ENCODE measurements at places on chromosomes 12 and 14.

- DNase-seq: no peak
These were observed 1090.6 kb downstream of the GALC start for GRCh38 chr14:86902176-86902950.

DNA sequence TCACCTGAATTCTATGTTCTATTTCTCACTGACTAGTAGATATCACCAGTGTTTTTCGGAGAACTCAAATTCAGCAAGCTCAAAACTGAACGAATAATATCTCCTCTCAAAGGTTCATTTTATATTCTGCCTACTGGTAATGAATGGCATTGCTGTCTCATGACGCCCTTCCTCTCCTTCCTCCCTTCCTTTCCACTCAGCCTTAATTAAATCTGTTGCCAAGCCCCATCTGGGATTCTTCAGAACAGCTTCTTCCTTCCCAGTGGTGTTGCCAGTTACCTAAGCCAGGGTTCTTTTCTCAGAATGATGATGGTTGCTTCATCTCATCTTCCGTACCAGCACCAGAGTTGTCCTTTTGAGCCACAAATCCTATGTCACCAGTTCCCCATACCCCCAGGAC, 143.2 kb downstream of the SYNE2 start:
- no peak for DNase-seq

- no peak for DNase-seq
These were observed 21.1 kb downstream of the ENTPD5 start for GRCh38 chr14:73997944-73998447.

DNA sequence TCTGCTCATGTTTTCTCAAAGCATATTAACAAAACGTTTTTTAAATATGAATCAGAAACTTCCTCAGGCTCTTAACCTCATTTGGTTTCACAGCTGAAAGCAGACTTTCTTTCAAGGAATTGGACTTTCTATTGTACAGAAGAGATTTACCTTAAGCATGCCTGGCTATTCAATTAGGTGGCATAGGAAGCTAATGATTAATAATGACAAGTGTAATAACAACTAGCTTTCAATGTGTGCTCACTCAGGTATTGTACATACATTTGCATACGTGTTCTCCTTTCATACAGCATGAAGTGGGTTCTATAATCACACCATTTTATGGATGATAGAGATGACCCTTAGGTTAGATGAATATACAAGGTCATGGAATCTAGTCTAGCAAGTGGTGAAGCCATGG, 115.7 kb downstream of the ANO6 start:
- DNase-seq: no peak

GRCh38 chr14:104800771-104801519, at the start of gene ZBTB42:
Gene ZBTB42 (plus strand): TSS chr14:104801101. CDS start chr14:104801198, 97 bp downstream.
- DNase-seq: peak; percentile 58

- no peak for DNase-seq
These were observed 55.2 kb downstream of the TMCC3 start for GRCh38 chr12:94595152-94595551.

- DNase-seq: no peak
These were observed 690.3 kb downstream of the AACS start for GRCh38 chr12:125755512-125755911.

DNA sequence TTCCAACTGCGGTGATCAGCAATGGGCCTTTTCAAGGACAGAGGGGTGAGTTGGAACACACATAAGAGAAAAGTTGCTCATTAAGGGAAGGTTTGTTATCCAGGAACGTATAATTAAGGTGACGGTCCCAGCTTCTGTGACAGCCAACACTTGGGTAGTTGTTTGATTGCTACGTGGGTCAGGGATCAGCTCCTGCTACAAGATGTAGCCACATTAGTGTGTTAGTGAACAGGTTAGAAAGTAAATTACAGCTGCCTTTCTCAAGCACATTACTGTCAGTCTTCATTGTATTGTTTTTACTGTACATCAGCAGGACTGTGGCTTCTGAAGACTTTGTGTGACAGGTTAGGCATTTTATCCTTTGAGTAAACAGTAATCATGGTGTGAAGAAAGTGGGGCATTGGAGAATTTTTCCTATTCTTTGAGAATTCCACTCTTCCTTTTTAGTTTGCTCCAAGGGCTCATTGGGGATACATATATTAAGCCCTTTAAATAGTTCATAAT, 230.5 kb downstream of the EGLN3 start:
- DNase-seq: no peak

- no peak for DNase-seq
These were observed 585.7 kb upstream of the TMEM132C start for GRCh38 chr12:127681151-127681754.

DNA sequence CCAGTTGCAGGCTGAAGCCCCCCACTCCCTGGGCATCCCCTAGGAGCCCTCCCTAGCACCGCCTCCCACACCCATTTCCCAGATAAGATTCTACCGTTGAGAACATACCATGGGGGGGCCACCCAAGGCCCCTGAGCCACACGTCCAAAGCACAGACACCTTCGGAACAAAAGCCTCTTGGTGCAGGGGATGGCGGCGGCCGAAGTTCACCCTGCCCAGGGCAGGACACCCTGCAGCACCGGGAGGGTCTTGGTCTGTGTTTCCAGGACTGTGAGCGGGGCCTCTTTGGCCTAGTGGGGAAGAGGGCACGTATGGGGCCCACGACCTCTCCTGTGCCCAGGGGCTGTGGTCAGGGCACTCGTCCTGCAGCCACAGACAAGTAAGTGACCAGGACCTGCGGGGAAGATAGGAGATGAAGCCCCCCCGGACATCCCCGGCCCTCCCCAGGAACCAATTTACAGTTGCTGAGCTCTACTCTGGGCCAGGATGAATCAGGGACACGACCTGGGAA, 154.3 kb upstream of the C14orf180 start:
- no peak for DNase-seq

DNA sequence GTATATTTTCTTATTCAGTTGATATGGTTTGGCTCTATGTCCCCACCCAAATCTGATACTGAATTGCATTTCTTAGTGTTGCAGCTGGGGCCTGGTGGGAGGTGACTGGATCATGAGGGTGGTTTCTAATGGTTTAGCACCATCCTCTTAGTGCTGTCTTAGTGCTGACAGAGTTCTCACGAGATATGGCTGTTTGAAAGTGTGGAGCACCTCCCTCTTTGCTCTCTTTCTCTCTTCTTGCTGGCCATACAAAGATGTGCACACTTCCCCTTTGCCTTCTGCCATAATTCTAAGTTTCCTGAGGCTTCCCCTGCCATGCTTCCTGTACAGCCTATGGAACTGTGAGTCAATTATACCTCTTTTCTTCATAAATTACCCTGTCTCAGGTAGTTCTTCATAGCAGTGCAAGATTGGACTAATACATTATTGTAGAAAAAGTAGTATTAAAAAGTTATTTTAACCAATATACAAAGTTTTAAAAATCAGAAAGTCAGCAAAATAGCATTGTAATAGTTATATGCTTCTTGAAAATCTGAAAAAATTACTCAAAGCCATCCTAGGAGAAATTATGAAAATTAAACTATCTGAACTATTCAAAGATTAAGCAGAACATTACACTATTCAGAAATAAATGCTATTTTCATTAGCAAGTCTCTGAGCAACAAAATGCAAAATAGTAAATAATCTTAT, 84.1 kb downstream of the PPP1R12A start:
- no peak for DNase-seq

GRCh38 chr12:69007101-69007854, 74.3 kb upstream of the CPM start:
- DNase-seq: no peak

DNA sequence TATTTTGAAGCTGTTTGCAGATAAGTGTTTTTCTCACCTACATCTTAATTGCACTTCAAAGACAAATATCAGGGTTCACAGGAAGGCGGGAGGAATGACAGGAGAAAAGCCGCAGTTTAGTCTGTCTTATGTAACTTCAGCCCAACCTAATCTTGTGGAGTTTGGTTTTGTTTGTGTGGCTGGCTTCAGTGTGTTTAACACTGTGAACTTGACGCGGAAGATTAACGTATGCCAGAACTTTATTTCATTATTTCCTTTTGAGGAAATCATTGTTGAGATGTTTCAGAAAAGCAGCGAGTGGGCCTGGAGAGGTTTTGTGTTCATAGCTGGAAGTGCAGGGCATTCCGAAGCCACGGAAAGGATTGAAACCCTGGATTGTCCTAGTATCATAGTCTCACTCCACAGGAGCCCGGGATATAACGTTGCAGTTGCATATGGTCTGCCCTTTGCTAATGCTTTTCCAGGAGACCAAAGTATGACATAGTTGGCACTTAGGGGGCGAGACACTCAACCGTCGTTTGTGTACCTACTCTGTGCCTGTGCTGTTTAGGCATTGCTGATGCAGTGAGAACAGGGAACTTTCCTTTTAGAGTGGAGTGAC, 2.0 kb downstream of the PELI2 start:
- no peak for DNase-seq

DNA sequence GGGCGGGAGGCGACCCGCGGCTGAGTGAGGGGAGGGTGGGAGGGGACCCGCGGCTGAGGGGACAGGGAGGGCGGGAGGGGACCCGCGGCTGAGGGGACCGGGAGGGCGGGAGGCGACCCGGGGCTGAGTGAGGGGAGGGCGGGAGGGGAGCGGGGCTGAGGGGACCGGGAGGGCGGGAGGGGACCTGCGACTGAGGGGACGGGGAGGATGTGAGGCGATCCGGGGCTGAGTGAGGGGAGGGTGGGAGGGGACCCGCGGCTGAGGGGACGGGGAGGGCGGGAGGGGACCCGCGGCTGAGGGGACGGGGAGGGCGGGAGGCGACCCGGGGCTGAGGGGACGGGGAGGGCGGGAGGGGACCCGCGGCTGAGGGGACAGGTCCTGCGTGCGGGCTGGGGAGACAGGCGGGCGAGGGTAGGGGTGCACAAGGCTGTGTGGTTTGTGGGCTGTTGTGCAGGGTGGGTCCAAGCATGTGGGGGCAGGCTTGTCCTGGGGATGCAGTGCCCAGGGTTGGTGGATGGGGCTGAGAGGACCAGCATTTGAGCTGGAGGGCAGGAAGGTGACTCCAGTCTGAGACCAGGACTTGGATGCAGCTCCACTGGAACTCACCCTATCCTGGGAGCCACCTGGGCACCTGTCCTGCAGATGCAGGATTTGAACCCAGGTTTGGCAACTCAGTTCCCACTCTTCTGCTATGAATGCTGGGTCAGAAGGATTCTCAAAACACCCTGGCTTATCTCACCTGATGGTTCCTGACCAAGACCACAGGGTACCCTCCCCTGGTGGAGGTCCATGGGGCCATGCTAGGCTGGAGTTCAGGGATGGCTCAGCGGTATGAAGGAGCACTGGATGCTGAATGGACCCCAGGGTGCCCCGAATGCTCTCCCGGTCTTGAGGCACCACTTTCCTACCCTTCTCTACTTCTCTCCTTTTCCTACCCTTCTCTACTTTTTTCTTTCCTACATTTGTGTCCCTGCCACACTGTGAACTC, 9.4 kb downstream of the PLD4 start:
- no peak for DNase-seq

- DNase-seq: no peak
These were observed 33.5 kb upstream of the C14orf180 start for GRCh38 chr14:104545942-104546501.

DNA sequence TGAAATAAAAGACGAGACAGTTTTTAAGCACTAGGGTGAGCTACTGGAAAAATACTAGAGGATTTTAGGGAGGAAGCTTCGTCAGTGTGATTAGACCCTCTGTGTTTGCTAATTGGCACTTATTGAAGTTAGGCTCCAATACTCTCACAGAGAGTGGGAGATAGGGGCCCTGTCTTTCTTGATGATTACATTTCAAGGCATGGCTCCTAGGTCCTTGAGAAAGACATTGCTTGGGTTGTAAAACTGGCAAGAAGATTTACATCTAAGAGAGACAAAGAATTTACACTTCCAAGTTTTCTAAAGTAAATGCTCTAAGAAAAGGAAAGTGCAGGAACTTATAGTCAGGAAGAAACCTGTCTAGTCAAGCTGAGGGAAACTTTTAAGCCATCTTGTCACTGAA, 183.2 kb downstream of the C12orf50 start:
- DNase-seq: no peak

DNA sequence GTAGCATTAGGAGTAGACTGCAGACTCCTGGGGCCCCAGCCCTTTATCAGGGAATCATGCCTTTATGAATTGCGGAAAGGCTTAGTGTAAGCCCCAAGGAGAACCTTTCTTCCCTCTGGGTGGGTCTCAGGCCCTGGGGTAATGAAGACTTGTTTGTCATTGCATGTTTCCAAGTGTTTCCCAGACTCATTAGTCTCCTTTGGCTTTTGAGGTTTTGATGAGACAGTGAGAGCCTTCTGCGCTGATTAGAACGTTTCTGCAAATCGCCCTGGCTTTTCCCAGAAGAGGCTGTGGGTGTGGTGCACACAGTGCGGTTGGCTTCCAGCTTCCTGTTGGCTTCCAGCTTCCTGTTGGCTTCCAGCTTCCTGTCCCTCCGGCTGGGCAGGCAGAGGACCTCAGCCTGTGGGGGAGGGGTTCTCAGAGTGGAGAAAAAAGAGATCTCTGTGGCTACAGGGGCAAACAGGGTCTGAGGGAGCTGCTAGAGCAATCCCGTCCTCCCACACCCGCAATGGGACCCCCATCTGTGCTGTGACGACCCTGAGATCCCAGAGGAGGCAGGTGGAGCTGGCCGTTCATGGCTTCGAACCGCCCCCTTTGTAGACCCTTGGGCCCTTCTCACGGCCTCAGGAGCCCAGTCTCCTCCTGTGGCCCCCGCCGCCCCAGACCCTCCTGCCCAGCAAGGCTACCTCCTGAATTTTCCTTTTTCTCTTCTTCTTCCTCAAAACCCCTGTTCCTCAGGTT, 42.1 kb downstream of the GPR68 start:
- DNase-seq: no peak

- DNase-seq: no peak
These were observed 1.7 kb downstream of the CCND2 start for GRCh38 chr12:4275016-4275869.

DNA sequence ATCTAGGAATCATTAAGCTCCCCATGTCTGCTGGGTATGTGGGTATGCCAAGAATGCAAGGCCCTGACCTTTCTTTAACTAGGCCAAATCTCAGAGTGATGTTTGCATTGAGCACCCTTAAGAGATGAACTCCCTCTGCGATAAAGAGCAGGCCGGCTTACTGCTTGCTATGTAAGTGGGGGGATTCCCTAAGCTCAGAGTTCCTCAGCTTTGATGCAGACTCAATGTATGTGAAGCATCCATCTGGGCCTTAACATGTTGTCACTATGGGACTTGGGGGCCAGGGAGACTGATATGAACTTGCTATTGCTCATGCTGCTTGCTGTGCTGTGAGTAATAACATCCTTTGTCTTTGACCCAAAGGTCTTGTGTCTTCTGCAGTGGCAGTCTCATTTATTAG, 149.7 kb downstream of the C12orf75 start:
- DNase-seq: no peak

GRCh38 chr14:85483037-85483436, 46.9 kb upstream of the FLRT2 start:
- no peak for DNase-seq
